Stimulated activated CD4-positive, alpha-beta T cell treated with anti-CD3 and anti-CD28 coated beads, Interleukin-15, amount 100 ng/mL, for 24 hours (primary cell): ENCODE measurements at places on chromosomes 4 and X.

DNA sequence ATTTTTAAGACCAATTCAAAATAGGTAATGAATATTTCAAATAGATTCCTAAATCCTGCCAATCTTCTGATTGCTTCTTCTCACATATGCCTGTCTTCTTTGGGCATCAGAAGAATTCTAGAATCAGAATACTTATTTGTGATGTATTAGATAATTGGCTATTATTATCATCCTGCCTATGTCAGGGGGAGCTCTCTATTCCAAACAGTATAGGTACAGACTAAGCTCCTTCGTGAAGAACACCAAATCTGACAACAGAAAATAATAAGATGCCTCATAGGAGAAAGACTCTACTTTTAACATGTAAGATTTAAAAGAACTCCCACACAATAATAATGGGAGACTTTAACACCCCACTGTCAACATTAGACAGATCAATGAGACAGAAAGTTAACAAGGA, at the start of gene IQCM:
Gene IQCM, minus strand, starts transcription at position 101 of the 400 bp plus-strand sequence. CDS start 73,152 bp downstream, outside the sequence.
- no peak for DNase-seq

GRCh38 chr4:4901877-4902276, 42.4 kb downstream of the MSX1 start:
- DNase-seq, result no peak

DNA sequence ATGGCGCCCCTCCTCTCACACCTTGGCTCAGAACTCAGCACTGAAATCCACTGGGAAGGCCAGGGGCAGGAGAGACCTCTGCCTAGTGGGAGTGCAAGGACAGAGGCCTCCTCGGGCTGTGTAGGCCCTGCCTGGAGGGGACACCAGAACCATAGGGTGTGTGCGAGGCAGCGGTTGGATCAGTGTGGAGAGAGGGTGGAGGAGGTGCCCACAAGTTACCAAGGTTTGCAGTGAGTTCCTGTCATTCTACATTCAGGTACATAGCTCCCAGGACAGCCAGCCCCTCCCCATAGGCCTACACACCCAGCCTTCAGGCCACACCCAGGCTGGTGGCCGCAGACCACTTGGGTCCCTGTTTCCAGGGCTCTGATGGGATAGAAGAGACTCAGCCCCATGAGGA, 19.2 kb upstream of the SPON2 start:
- DNase-seq, result no peak

GRCh38 chrX:10988653-10989052, 122.5 kb upstream of the HCCS start:
- DNase-seq, result no peak

DNA sequence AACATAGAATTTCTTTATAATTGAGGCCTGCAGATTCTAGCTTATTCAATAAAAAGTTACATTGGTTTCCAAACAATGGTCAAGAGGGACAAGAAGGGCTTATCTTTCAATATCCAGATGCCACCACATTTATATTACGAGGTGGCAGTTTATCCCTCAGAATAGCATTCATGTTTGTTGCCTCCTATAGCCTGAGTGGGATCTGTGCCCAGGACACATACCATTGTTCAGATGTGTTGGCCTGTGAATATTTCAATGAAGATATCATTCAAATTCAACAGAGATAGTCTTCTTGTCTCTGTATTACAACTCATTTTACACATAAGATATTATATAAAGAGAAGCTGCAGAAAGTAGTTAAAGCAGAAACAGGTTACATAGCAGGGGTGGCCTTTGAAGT, 20.5 kb downstream of the GLRB start:
- no peak for DNase-seq
